ENCODE measurements at places on chromosomes 5 and 9.

DNA sequence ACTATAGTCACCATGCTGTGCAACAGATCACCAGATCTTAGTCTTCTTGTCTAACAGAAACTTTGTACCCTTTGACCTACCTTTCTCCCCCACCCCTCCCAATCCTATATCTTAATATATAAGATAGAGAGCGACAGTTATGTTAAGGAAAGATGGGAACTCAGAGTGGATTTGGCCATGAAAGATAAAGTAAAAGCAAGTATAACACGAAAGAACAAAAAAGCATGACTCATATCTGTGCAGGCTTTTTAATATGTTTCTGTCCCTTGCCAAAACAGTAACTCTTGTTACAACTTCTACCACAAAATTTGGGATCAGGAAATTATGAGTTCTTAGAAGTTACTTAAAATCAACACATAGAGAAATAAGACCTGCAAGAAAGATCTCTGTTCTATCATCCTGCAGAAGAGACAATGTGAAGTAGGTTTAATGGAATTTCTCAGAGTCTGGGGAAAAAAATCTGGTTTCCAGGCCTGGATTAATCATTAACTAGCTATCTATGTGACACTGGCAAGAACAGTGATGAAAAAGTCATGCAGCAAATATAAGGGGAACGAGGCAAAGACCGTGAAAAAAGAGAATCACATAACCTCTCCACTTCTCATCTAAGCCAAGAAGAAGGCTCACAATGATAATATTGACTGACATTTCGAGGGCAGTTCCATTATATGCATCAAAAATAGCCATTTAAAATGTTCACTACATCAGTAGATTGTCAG, 18.6 kb downstream of the BAAT start:
- DNase-seq: no peak

DNA sequence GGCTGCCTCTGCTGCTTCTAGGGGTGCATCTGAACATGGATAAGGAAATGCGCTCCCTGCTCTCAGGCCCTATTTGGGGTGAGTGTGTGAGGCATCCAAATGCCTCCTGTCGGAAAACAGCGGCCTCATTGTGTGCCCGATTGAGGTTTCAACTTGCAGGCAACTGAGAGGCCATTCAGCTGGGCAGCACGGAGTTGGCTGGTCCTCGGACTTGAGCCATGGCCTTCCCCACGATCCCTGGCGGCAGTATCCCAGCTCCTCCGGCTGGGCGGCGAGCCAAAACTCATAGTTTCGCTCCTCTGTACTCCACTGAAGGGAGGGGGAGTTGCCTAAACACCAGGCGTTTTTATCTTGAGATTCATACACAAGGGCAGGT, 597.3 kb upstream of the SGCD start:
- DNase-seq: no peak

GRCh38 chr9:33232815-33233214, 7.2 kb upstream of the SPINK4 start:
- no peak for DNase-seq

- DNase-seq: no peak
These were observed 25.2 kb downstream of the CYFIP2 start for GRCh38 chr5:157290981-157291711.

DNA sequence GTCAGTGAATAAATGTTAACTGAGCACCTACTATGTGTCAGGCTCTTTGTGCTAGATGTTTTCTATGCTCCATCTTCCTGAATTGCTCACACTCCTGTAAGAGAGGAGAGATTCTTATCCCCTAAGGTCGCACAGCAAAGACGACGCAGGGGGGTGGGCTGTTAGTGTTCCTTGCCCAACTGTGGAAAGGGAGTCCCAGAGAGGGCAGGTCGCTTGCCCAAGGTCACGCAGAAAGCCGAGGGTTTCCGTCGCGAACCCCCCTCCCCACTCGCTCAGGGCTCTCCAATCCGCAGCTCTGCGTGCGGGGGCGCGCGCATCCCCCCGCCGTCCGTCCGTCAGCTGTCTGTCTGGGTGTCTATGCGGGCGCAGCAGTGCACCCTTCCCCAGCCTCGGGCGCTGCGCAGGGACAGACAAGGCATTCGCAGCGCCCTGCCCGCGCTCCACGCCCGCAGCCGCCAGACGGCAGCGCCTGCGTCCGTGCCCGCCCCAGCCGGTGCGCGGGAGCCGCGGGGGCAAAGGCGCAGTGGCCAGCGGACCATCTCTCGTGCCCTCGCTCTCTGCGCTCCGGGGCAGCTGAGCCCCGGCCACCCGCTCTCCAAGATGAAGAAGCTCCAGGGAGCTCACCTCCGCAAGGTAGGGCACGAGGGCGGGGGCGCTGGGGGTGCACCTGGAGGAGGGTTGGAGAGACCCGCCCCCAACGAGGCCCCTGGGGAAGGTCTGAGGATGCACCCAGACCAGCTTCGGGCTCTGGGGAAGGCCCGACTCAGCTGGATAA, at the start of gene SLC6A7:
SLC6A7 (plus strand) TSS at position 335 of the 775 bp plus-strand sequence; CDS start at position 601, 266 bp downstream.
- no peak for DNase-seq

DNA sequence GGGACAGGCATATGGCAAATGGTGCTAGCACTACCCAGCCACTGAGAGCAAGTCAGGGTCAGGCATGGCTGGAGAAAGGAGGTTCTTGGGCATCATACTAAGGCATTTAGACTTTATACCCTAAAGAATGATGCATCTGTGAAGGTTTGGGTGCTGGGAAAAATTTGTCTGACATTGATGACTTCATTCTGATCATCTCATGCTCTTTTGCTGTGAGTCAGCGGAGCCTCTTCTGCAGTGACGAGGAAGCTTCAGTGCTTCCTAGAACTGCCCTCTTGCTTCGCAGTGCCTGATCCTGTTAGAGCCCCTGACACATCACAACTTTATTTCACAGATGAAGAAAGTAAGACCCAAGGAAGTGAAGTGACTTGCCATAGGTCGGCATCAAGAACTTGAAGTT, 266.6 kb upstream of the GAS1 start:
- no peak for DNase-seq

DNA sequence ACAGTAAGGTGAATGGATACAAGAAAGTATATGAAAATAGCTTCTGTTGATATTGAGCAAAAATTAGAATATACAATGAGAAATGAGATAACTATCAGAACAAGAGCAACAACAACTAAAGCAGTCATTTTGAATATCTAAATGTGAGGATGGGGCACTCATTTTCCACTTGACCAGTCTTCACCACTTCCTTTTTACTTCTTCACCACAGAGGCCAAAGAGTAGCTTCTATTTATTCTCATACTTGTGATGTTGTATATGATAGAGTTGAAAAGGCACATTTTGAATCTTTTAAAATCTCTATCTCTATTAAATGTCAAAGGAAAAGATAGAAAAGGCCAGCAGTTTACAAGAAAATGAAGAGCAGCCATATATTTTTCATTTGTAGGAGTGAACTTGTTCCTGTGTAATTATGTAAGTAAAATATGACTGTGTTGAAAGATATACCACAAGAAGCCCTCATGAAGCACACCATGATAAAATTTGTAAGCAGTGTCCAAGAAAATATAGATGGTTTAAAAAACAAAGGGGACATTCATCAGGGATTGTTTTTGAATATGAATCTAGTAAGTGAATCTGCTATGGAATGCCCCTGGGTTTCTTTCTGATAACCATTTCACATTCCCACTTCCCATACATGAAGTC, 39.2 kb downstream of the ADAMTS19 start:
- DNase-seq: no peak

DNA sequence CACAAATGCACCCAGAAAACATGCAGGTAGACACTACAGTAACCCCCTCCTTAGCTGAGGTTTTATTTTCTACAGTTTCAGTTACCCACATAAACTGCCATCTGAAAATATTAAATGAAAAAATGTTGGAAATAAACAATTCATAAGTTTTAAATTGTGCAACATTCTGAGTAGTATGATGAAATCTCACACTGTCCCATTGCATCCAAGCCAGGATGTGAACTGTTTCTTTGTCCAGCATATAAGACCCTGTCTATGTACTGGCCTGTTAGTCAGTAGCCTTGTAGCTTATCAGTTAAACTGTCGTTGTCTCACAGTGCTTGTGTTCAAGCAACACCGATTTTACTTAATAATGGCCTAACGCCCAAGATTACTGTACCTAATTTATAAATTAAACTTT, 630.5 kb downstream of the ANXA1 start:
- no peak for DNase-seq

- no peak for DNase-seq
These were observed 41.1 kb downstream of the NFX1 start for GRCh38 chr9:33331377-33331891.

DNA sequence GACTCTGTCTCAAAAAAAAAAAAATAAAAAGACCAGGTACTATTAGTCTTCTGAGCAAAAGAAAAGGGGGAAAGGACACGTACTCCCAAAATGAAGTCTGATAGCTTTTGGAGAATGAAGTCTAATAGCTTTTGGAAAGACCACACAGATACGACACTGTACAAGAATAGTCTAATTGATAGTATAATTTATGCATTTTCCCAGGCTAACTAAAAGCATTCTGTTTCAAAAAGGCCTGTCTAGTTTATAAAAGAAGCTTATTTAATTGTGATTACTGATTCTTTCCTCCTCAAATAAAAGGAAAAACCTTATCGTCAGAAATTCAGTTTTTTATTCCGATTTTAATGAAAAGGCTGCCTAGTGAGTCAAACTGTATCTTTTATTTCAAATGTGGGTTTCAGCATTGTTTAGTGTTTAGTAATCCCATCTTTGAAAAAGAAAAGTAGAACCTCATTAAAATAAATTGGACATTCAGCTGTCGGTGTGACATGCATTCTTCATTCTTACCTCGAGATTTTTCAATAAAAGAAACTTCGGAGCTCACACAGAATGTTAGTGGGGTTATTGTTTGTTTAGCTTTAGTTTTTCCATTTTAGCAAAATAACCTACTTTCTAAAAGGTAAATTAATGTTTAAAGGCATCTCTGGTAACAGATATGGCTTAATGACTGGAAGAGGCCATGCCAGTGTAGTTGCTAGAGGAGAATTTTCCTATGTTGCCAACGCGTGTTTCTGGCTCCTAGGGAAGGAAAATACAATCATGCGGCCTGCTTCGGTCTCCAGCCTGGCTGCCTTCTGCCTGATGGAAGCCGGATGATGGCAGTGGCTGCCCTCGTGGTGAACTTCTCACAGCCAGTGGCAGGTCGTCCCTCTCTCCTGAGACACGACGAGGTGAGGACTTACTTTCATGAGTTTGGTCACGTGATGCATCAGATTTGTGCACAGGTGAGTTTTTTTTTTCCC, 70.0 kb downstream of the NLN start:
- DNase-seq: no peak

GRCh38 chr9:27387722-27388121, 90.8 kb upstream of the EQTN start:
- no peak for DNase-seq

GRCh38 chr5:38926121-38926520, 80.3 kb downstream of the OSMR start:
- no peak for DNase-seq

DNA sequence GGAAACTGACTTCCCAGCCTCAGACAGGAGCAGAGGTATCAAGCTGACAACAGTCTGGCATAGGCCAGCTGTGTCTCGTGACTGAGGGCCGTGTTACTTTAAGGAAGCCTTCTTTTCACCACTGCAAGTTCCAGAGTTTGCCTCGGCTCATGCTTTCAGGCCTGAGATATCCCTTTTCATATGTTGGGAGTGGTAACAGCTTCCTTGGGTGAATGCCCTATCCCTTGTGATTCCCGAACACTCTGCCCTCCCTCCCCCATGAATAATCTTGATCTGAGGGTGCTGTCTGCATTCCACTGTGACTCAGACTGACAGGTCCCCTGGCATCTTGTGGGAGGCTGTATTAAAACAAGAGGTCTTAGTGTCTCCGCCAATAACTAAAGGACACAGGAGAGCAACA, 49.7 kb upstream of the ARL15 start:
- no peak for DNase-seq

GRCh38 chr5:105782501-105782900, 1888.2 kb downstream of the EFNA5 start:
- no peak for DNase-seq

DNA sequence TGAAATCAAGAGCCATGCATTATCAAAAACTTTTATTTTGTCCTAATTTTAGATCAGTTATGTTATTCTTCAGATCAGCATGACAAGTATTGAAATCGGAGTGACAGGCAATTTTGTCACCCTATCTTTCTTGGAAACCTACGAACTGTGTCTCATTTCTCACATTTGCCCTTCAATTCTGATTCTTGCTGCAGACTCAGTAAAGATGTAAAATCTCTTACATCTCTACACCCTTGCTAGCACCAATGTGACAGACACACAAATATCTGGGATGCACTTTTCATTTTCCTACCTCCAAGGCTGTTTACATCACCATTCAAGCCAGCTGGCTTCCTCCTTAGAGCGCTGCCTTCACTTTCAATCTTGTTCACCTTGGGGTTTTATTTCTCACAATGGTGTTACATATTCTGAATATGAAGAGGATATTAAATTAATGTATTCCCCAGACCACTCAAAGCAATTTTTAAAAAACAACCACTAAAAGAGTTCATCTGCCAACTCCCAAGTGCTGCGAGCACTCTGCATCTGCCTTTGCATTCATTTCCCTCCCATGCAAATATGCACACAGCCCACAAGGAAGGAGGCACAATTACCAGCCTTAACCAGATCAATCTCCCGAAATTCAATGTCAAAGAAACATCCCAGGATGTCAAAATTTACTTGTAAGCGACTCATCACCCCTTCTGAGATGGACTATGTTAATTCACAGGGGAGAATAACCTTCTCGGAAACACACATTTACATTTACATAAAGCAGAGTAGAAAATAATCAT, 164.3 kb downstream of the ENC1 start:
- DNase-seq: no peak

- DNase-seq: no peak
These were observed 24.4 kb upstream of the PPP1R2B start for GRCh38 chr5:156825688-156826087.

DNA sequence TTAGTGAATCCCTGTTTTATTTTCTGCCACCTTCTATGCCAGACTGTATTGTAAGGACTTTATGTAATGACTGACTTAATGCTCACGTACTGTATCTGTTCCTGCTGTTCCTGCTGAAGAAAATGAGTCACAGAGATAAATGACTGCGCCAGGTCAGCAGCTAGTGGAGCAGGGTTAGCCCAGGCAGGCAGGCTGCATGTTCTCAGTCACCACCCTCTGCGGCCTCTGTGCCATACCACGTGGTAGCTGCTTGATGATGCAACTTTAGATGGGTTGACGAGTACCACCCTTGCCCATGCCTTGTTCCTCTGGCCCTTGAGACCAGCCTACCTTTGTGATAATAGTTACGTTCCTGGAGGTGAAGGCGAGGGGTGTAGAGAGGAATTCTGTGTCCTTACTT, 161.9 kb downstream of the TRIO start:
- DNase-seq: no peak

Data from astrocyte of the cerebellum (primary cell).